Stimulated activated CD8-positive, alpha-beta memory T cell treated with anti-CD3 and anti-CD28 coated beads, Interleukin-15, amount 100 ng/mL, for 24 hours (primary cell): ENCODE measurements at places on chromosomes 16 and 17.

DNA sequence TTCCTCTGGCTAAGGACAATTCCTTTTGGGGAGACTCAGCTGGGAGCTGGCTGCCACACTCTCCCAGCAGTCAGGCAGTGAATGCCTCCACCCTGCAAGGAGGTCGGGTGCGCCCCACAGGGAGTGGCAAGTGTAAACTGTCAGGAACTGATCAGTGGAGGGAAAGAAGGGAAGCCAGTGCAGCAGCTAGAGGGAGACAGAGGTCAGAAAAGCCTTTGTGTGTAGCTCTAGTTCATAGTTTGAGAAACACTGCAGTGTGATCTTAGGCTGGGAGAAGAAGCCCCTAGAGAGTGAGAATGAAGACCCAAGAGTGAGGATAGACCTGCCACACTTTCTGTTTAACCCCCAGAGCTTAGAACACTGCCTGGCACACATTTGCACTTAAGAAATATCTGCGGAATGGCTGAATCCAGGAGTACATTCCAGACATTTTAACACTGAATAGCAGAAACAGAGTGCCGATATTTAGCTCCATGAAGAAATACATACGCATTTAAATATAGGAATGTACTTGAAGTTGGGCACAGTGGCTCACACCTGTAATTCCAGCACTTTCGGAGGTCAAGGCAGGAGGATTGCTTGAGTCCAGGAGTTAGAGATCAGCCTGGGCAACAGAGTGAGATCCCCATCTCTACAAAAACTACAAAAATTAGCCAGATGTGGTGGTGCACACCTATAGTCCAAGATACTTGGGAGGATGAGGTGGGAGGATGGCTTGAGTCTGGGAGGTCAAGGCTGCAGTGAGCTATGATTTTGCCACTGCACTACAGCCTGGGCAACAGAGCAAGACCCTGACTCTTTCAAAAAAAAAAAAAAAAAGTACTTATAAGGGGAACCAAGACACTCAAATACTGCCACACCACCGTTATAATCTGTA lies 11.1 kb upstream of the SLC5A11 start:
- no peak for DNase-seq

GRCh38 chr16:87458424-87458915 lies 34.4 kb downstream of the ZCCHC14 start:
- DNase-seq: no peak

GRCh38 chr16:53266156-53266555 lies 168.1 kb upstream of the RBL2 start:
- no peak for DNase-seq

- no peak for DNase-seq
Observed at GRCh38 chr16:86854058-86854621, 275.8 kb downstream of the FOXL1 start.

GRCh38 chr16:64983963-64984362 lies 137.9 kb downstream of the CDH11 start:
- no peak for DNase-seq

GRCh38 chr17:8698162-8698971 lies 46.3 kb downstream of the CCDC42 start:
- DNase-seq: no peak

- no peak for DNase-seq
Observed at GRCh38 chr16:84616515-84616914, 1.4 kb downstream of the COTL1 start.

DNA sequence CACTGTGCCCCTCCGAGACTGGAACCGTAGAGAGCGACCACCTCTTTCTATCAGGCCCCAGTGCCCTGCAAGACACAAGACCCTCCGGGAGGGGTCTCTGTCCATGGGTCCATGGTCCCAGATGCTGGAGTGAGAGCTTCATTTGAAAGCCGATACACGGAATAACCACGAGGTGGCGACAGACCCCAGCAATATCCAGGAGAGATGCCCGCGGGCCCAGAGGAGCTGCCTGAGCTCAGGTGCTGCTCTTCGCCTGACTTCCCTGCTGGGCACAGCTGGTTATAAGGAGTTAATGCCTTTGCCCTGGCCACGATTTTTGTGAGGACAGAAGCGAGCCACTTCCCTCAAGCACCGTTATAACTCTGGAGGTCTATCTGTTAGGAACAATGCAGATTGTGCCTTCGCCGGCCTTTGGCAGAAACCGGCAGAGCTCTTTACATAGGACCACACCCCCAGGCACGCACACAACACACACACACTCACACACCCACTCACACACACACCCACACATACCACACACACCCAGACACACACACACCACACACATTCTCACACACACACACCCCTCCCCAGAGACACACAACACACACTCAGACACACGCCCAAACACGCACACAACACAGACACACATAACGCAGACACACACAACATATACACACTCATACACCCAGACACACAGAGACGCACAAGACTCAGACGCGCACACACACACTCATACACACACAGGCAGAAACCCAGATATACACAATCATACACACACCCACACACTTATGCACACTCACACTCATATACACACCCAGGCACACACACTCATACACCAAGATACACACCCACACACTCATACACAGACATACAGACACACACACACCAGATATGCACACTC lies 436.4 kb downstream of the SOX9 start:
- peak; percentile 13 for DNase-seq
